ENCODE measurements at places on chromosomes 1 and 21.

GRCh38 chr1:29473161-29473855 lies 237.0 kb downstream of the PTPRU start:
- no peak for DNase-seq

- no peak for DNase-seq
Measured at GRCh38 chr1:235102993-235103411, 25.6 kb downstream of the TOMM20 start.

GRCh38 chr1:162889989-162890388 lies 29.0 kb upstream of the CCDC190 start:
- DNase-seq = no peak

GRCh38 chr1:38403667-38404066 lies 357.1 kb upstream of the POU3F1 start:
- DNase-seq = no peak

DNA sequence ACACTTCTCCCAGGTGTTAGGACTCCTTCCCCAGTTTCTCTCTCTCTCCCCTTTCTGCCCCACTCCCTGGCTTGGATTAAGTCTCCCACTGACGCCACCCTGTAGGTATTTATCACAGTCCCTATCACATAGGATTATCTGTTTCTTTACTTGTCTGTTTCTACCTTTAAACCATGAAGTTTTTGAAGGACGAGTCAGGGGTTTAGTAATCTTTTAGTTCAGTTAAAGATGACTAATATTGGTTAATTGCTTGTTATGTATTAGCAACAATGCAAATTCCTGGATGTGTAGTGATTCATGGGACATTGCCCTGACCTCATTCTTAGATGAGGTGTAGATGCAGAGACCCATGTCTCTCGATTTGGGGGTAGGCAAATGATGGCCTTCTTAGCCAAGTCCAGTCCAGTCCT lies 6.4 kb downstream of the LAMC1 start:
- DNase-seq = no peak

GRCh38 chr1:85087659-85088407 lies 39.5 kb upstream of the MCOLN3 start:
- DNase-seq = no peak

DNA sequence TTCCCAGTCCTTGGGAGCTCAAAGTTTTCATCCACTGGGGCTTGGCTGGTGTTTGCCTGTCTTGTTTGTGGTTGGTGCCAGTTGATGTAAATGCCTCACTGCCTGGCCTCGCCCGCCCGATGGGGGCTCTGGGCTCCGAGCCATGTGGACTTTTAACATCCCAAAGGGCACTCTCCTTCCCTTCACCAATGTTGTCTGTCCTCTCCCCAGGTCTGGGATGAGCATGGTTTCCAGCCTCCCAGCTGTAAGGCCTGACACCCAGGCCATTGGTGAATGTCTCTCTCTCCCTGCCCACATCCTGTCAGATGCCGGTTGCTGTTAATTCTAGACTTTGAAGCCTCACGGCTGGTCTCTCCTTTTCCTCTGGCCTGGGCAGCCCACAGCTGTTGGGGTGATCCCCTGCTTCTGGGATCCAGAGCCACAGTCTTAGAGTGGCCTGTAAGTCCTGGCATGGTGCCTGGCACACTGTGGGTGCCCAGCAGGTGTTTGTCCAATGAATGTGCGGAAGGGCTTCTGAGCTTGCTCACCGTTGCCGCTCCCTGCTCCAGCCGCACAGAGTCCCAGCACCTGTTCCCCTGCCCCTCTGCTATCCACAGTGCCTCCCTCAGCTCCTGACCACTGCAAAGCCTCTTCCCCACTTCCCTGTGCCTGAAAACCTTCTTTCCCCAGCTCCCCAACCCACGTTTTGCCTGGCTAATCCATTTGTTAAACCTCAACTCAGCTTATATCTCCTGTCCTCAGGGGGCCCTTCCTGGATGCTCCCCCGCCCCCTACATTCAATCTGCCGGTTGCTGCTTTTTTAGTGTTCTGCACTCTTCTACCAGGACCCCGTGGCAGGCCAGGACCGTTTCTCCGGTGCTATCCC lies 3.3 kb upstream of the C1orf174 start:
- no peak for DNase-seq

DNA sequence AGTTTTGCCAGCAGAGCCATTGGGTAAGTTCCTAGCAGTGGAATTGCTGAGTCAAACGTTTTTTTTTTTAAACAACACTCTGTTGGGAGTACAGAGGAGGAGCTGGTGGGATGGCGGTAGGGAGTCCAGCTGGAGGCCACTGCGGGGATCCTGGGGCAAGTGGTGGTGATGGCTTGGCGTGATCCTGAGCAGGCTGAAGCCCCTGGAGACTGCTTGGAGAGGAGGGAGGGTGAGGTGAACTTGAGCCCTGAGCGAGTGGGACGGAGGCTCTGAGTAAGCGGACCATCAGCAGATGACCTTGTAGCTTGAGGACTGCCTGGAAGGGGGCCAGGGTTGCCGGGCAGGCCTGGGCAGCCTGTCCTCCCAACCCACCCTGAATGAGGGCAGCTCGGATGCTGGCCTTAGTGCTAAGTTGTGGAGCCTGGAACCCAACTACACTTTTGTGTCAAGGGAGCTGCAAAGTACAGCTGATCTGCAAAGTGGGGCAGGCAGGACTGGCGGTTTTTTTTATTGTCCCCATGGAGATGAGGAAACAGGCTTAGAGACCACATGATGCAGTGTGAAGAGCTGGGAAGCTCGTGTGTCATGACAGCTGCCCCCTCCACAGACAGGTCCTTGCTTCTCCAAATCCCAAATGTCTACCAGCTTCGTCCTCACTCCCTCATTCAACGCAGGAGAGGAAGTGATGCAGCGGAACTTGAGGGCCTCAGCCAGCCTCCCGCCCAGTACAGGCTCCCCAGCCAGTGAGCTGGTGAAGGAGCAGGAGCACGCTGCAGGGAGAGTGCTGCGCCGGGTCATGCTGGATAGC lies 20.2 kb downstream of the MRPL37 start:
- DNase-seq = no peak

DNA sequence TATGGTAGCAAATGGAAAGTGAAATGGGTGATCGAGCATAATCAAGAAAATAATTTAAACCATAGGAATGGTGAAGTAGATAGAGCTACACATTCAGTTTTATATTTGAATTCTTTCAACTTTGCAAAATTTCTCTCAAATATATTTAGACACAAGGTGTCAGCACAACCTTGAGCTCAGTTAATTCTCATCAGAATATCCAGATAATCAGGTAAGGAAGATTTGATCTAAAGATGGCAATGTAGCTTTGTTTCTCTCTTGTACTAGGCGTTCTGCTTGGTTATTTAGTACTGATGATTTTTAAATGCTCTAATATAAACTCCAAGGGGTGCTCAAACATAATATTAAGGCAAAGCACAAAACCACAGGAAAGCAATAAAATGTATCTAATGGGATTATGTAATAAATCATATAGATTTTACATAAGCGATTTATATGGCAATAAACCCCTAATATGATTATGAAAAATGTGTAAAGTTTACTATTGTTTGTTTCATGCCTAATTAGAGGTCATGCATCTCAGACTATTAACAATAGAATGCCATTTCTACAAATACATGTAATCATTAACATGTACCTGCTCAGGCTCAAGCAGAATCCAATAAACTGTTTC lies 32.4 kb upstream of the SERTAD4 start:
- no peak for DNase-seq

GRCh38 chr1:151832318-151832980 lies 847 bp upstream of the RORC start:
- no peak for DNase-seq

DNA sequence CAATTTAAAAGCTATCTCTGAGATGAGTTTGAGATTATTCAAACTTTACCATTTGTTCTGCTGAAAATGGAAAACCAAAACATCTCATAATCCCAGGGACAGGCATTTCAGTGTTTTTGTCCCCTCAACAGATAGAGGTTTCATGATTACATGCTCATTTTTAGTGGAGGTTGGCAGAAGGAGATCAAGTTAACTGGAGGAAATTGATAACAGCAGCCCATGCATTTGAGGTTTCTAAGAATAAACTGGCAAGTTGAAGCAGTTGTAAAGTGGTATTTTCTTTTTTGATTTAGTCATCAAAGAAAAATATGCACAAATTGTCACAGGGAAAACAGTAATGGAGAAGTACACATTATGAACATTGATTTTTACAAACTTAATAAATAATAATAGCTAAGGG lies 205.8 kb downstream of the PLA2G4A start:
- DNase-seq = no peak

- DNase-seq = no peak
Measured at GRCh38 chr1:97451046-97451826, 469.6 kb downstream of the DPYD start.

- no peak for DNase-seq
Measured at GRCh38 chr1:10685808-10686403, 110.5 kb downstream of the CASZ1 start.

Measured in activated gamma-delta T cell (primary cell).